ENCODE measurements at places on chromosomes 13 and 19.

- DNase-seq = no peak
Observed at GRCh38 chr19:47450478-47450877, 21.2 kb downstream of the SLC8A2 start.

- no peak for DNase-seq
Observed at GRCh38 chr19:13022859-13023636, 27.8 kb downstream of the NFIX start.

- DNase-seq = no peak
Observed at GRCh38 chr13:73230716-73231115, 171.9 kb downstream of the KLF5 start.

GRCh38 chr19:18697680-18698079, 14.2 kb downstream of the CRTC1 start:
- DNase-seq = no peak

DNA sequence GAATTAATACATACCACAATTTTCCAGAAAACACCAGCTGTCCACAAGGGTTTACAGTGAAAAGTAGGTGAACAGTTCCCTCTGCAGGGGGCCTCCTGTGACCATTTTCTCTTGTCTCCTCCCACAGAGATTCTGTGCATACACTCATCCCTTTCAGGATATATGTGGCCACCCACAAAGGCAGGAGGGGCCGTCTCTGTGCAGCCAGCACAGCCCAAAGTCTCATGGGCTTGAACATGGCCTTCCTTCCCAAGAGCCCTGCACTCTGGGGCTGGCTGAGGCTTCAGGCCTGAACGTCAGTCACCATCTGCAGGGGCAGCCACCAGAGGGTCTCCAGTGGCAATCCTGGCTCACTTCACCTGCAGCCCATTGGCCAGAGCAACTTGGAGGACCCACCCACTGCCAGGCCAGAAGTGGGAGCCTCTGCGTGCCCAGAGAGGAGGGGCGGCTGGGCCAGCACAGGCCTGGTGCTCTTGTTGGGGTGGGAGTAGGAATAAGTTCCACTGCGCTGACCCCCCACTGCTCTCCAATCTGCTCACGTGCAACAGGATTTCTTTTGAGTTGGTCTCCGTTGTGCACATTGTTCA, 25.1 kb downstream of the TMEM161A start:
- DNase-seq = no peak

GRCh38 chr13:110170020-110170790, 136.8 kb downstream of the COL4A1 start:
- no peak for DNase-seq

- peak; percentile 70 for DNase-seq
Observed at GRCh38 chr19:13195678-13196077, 45.5 kb downstream of the IER2 start.

DNA sequence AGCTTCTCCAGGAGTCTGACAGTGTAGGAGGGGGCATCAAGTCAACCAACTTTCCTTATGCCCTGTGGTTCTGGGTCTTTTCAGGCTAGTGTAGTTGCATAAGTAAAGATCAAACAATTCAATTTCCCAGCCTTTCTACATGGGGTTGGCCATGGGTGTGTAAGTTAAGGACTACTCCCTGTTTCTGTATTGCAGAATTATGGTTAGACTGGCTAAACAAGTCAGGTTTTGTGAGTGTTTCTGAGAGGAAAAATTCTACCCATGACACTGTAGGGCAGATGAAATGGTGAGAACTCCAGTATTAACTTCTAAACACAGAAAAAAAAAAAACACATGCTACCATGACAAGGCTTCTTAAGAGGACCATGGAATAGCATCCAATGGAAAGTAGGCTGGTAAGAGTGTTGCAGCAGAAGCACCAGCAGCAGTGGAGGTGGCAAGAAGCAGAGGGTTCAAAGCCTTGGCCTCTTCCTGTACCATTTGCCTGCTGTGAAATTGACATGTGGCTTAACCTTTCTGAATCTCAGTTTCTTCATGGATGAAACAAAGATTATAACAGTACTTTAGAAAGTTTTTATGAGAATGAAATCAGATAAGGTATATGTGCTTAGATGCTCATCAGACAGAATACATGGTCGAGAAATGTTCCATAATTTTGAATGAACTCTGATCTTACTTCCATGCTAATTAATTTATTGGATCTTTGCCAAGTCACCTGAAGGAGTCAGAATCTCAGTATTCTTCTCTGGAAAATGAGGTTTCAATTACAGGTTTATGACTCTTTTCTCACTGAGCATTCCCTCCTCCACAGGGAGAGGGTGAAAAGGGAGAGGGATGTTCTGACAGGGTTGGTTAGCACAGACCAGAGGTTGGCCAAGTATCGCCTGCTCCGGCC, 11.4 kb upstream of the SCEL start:
- DNase-seq = no peak

DNA sequence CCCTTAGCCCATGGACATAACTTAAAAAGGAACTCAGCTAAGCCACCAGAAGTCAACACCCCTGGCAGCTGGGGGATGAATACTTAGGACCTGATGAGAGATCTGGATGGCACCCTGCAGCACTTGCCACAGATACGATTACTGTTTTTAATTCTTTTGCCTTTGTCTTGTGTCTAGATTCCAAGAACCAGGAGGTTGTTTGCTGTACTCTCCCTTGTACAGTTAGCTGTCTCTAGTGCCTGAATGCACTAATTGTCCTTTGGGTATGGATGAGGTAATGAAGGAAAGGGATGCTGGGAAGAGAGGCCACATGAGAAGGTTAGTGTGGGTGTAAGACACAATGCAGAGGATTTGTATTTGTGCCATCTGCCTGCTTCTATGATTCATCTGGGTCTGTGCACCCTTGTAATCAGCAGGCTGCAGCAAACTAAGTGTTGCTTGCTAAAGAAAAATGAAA, 385.8 kb downstream of the KCNRG start:
- no peak for DNase-seq

GRCh38 chr13:50543782-50544181, 299.7 kb downstream of the DLEU7 start:
- DNase-seq = no peak

DNA sequence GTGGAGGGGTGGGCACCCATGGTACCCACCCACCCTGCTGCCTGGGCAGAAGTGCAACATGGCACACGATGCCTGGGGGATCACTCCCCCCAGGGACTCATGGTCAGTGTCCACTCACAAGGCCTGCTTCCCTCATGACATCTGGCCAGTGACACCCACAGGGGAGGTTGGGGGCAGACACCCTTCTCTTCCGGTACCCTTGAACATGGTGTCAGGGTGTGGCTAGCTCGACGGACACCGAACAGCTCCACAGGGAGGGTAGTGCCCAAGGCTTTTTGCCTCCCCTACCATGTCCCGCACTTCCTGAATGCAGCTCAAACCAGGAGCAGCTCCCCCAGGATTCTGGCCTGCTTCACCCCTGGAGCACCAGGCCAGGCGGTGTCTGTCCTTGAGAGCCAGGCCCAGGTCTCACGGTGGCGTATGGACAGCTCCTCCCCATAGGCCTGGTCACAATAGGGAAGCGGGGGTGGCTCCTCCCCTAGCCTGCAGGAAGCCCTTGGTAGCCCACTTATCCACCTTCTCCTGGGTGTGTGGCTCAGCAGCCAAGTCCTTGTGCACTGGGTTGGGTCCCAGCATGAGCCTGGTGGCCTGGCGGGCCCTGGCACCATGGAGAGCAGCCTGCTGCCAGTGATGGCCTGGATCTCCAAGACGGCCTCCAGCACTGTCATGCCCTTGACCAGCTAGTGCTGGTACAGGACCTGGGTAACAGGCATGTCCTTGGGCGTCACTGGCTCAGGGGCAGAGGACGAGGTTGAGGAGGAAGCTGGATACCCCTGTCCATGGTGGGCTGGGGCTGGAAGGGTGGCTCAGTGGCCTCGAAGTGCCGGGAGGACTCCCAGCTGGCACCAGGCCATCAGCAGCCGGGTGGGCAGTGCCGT, 7.8 kb downstream of the ACP4 start:
- DNase-seq = no peak

GRCh38 chr13:95003019-95003813, 290.9 kb upstream of the SOX21 start:
- no peak for DNase-seq

DNA sequence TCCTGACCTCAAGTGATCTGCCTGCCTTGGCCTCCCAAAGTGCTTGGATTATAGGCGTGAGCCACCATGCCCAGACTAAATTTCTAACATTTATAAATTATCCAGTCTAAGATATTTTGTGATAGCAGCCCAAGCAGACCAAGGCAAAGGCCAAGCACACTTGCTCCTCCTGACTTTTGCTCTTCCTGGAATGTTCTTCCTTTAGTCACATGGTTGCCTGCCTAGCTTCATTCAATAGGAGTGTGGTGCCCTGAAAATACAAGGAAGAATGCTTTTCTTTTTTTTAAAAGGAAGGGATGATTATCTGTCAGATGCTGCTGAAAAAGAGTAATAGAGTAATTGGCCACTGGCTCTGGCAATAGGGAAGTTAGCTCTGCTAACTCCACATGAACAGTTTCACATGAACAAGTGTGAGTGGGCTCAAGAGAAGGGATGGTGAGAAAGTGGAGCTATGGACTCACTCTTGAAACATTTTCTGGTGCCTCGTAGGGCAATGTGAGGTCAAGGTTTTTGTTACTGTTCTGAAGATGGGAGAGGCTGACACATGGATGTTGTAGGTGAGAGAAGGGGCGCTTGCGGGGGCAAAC, 47.1 kb downstream of the USPL1 start:
- no peak for DNase-seq

- DNase-seq = no peak
Observed at GRCh38 chr13:34805347-34805746, 136.7 kb upstream of the NBEA start.

GRCh38 chr19:46524308-46524707, 28.6 kb upstream of the PNMA8B start:
- DNase-seq = no peak

- no peak for DNase-seq
Observed at GRCh38 chr19:46885411-46885810, 24.6 kb downstream of the ARHGAP35 start.

DNA sequence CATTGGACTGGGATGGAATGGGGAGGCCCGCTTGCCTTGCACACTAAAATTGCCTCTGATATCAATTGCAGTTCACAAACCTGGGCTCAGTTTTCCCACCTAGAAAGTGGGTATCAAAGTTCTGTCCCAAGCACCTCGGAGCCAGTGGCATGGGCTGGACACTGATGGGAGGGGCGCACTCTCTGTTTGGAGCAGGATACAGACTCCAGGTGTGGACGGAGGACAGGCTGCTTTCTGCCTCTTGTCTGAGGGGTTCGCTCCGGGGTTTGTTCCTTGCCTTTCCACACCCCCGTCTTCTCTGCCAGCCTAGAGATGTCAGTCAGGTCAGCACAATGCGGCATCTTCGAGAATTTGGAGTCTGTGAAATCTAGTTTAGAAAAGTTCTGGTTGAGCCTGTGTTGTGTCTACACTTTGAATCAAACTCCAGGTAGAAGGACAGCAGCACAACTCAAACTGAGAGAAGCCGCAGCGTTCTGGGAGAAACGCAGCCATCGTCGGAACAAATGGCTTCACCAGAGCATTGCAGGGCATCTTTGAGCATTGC, 141.9 kb downstream of the TEX29 start:
- no peak for DNase-seq

GRCh38 chr19:14361824-14362223, 19.4 kb upstream of the ADGRE5 start:
- DNase-seq = no peak
